ENCODE measurements at places on chromosomes 16 and 17. TPM values are rescaled to one million over a fixed set of nuclear protein-coding genes. Genes with fewer than 3 reads are reported as not detected.

CD300C gene
- total RNA-seq: not detected

TBC1D3 gene
- total RNA-seq: not detected

ACSM5 gene
- not detected for total RNA-seq

CYGB gene
- 0.34 TPM for total RNA-seq

TMIGD1 gene
- not detected for total RNA-seq

TBC1D3C gene
- 1.4 TPM for total RNA-seq

DNA sequence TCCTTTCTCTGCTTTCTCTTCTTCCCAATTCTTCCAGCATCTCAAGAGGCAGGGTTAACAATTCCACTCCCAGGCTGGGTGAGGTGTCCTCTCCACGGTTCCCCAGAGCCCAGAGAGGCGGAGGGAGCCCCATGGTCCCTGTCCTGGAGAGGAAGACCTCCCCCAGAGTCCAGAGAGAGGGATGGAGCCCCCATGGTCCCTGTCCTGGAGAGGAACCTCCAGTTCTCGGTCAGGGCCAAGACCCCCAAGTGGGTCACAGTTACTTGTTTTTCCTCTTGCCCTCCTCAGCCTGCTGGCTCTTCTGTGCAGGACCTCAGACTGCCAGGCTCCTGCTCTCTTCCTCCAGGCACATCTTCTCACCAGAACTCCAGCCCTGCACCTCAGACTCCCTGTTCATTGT lies 135.2 kb downstream of the RPTOR start:
- DNase-seq: no peak

- no peak for DNase-seq
Observed at GRCh38 chr16:5665834-5666233, 568.2 kb upstream of the EEF2KMT start.

DNA sequence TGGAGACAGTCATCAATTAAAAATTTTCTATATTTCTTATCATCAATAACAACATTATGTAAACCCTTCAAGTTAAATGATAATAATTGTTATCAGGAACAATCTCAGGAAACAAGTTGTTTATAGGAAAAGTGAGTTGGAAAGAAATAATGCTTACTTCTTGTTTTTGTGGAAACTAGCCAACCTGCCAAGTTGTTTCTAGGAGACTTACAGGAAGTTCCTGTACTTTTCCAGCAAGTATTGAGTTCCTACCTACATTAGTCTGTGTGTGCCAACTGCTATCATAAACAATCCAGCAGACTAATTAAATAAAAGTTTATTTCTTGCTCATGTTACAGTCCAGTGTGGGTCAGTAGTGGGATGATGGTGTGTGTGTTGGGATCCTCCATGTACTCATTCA lies 1.6 kb upstream of the CCL14 start:
- DNase-seq: no peak

DNA sequence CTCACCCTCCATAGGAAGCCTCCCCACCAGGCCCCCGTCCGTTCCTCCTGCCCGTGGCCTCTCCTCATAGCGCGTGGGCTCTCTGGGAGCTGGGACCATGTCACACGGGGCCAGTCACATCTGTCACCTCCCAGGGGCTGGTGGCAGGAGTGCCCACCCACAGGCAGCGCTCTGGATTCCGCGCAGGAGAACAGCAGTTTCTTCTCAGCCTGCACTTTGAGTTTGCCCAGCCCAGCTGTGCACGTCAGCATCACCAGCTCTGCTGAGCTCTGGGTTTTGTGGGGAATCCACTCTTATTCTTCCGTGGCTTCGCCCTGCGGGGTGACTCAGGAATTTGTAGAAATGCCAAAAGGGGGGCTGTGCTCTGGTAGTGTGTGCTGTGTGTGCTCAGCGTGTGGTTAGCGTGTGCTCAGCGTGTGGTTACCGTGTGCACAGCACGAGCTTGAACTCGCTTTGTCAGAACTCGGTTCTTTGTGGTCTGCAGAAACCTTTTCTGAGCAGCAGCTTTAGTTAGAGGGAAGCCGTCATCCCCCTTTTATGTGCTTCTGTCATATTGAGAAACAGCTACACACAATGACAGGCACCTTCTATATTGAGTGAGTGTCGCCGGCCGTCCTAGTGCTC lies 3.2 kb downstream of the ACSF3 start:
- DNase-seq: no peak

GRCh38 chr16:6548507-6548906 lies 784.1 kb upstream of the RBFOX1 start:
- no peak for DNase-seq

DNA sequence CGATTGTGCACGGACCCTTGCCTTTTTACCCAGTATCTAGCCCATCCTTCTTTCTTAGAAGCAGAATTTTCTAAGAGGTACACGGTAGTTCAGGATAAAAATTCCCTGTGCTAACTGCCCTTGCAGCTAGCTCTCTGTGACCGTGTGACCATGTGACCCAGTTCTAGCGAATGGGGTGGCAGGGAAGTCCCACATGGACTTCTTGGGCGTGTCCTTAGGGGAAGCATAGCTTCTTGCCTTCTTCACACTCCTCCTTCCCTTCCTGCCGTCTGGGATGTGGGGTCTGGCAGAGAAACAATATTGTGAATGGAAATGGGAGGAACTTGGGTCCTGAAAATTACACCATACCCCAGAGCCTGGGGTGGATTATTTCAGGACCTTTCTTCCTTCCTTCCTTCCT lies 670.7 kb downstream of the MAF start:
- DNase-seq: no peak

DNA sequence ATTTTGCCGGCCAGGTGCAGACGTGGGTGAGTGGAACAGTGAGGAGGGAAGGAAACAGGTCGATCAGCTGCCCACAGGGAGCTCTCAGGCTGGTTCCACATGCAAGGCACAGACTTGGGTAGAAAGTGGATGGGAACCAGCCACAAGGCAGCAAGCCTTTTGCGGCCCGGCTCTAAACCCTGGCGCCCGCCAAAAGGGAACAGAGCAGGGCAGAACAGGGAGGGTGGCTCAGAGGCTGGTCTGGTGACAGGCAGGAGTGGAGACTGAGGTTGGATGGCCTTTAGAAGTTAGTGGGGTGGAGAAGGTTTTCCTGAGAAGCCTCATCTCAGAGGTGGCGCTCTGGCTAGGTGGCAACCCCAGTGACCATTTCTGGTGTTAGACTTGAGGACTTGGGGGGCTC lies 10.4 kb downstream of the LLGL2 start:
- DNase-seq: no peak

GRCh38 chr17:75774471-75774990 lies 9.5 kb upstream of the GALK1 start:
- no peak for DNase-seq

DNA sequence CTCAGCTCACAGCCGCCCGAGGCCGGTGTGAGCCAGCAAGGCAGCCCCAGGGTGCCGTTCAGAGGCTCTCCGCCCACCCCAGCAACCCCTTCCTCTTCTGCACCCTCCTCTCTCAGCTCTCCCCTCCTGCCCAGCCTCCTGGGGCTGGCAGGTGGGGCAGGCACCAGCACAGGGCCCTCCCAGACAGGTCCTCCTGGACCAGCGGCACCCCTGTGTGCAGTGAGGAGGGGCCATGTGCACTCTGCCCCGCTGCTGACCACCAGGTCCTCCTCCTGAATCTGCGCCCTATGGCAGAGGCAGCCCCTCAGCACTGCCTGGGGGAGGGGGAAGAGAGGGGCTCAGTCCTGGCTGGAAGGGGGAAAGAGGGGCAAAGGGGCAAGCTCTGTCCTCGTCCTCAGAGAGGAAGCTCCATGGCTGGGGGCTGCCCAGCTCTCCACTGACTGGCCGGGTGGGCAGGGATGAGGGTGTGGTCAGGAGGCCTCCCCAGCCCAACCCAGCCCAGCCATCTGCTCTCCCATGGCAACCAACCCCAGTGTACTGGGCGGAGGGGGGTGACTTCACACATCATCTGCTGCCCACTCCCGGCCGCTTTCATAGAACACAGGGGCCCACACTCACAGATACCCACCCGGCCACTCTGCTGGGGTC lies 5.4 kb upstream of the BCAR1 start:
- DNase-seq: no peak

DNA sequence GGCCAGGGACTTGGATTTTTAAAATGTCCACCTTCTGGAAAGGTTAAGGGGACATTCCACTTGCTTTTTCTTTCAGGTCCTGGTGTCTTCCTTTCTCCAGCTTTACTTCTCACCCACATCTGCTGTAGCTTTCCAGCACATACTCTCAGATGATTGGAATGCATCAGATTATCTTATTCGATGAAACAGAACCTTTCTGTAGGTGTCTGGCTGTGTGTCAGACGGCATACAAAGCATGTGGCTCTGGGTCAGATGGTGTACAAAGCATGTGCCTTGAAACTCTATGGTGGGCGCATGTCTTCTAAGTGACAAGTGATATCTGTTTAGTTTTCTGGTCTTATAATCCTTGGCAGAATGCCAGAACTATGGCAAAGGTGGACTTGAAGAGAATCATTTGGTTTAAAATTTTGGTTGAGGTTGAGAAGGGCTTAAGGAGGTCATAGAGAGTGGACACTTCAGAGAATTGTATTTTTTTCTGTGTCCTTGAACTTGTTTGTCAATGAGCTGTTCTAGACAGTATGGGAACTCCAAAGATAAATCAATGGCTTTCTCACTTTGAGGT lies 125.3 kb downstream of the FTO start:
- peak; percentile 47 for DNase-seq

DNA sequence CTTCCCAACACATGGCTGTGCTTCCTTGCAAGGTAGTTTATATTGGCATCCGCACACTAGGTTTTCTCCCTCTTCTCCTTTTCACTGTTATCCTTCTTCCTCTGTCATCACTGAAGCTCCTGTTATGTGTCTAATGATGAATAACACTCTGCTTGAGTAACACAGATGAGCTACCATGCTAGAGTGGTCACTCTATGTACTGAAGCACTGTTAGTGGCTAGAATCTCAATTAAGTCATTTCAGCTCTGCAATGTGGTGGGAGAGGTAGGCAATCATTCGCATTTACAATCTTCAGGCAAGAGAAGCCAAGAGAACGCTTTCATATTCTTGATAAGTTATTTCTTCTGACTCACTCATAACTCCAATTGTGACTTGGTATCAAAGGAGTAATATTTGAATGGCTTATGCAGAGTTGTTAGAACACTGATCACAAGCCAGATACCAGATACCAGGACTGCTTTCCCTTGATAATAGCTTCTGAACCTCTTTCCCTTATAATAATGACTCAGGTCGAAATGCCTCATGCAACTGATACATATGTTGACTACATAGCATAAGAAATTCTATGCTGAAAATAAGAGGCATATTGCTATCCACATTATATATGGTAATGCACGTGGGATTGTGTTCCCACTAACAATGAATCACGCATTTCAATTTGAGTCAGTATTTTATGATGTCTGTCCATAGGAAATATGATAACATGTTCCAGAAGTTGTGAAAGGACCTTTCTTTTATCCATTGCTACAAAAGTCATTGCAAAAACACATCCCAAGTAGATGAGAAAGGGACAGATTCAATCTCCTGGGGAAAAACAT lies 158.0 kb upstream of the HS3ST3A1 start:
- DNase-seq: no peak

GRCh38 chr16:49700251-49701064 lies 155.5 kb downstream of the ZNF423 start:
- DNase-seq: no peak

DNA sequence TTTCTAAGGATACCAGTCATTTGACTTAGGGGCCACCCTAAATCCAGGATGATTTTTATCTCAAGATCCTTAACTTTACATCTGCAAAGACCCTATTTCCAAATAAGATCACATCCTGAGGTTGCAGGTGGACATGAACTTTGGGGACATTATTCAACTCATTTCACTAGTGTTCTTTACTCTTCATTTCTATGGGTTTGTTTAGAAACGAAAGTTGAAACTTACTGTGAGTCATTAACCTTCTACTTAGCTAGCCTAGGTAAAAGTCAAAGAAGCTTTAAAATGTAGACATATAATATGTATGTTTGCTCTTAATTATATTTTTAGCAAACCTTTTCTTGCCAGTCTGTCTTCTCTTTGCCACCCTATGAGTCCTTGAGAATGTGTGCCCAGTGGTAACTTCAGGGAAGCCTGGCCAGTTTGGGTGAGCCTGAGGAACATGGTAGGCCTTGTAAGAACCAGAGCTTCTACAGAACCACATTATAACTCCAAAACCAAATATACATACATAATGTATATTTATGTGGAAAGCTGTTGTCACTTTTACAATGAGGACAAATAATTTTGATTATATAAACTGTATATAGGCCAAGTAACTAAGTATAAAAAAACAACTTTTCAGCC lies 38.4 kb downstream of the BPTF start:
- no peak for DNase-seq

- DNase-seq: no peak
Observed at GRCh38 chr17:68290955-68291835, at the start of the genes ARSG and SLC16A6. Gene ARSG (plus strand): TSS chr17:68291495. CDS start chr17:68307494, 15,999 bp downstream. Gene SLC16A6 (minus strand): TSS chr17:68291127. CDS start chr17:68278320, 12,807 bp downstream.

DNA sequence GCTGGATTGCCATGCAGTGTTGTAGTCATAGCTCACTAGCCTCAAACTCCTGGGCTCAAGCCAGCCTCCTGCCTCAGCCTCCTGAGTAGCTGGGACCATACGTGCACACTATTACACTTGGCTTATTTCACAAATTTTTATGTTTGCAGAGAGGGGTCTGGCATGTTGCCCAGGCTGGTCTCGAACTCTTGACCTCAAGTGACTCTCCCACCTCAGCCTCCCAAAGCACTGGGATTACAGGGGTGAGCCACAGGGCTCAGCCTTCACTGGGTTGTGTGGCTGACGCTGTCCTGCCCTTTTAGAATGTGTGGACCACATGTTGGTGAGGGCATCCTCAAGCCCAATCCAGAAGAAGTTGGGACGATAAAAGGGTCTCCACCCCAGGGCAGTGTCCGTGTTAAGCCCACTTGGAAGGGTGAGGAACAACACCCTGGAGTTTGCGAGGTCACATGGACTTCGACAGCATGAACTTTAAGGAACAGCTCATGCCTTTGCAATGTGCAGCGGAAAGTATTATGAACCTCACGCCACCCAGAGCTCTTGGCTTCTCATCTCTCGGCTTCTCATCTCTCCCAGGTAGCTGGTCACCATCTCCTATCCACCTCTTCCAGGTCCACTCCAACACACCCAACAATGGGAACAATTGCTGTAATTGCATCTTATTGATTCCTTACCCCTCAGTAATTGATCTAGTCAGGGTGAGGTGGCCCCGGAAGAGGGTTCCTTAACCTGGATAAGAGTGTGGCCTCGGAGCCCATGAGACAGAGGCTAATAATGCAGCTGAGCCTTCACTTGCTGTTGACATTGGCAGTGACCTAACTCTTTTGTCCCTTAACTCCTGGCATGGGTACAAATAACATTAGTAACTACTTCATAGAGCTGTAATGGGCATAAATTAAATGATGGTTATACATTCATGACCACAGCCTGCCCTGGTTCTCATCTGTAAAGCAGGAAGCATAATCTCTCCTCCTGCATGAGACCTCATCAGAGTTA lies 6.7 kb downstream of the FOXL1 start:
- DNase-seq: peak; percentile 69

Data from HFFc6 (cell line).